ENCODE measurements at places on chromosomes 13 and 19. TPM values are rescaled to one million over a fixed set of nuclear protein-coding genes. Genes with fewer than 3 reads are reported as not detected.
A peak's percentile ranks its signal among the peaks of the same experiment; 100 is the strongest.

The SCEL gene
- not detected for total RNA-seq

DNA sequence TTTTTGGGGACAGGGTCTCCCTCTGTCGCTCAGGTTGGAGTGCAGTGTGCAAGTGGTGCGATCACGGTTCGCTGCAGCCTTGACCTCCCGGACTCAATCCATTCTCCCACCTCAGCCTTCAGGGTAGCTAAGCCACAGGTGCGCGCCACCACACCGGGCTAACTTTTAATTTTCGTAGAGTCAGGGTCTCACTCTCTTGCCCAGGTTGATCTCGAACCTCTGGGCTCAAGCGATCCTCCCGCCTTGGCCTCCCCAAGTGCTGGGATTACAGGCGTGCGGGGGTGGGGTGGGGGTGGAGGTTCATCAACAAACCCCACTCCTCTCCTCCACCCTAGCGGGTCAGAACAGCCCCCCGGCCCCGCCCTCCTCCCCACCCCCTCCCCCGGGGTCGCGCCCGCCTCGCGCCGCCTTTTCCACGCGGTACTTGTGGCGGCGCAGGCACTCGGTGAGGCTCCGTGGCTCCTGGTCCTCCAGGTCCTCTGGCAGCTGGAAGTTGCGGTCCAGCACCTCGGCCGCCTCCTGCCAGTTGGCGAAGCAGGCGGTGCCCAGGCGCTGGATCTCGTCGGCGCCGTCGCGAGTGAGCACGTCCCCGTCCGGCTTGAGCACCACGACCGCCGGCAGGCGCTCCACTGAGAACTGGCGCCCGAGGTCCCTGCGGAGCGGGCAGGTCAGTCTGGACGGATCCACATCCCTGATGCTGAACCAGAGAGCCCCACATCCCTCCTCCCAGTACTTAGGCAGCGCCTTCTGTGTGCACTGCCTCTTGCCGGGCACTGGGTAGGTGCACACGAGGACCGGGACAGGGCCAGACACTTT, 5.2 kb downstream of the NXNL1 start:
- DNase-seq = no peak

GRCh38 chr19:40147693-40148347, 43.4 kb upstream of the MAP3K10 start:
- DNase-seq = peak; percentile 83

- no peak for DNase-seq
Measured at GRCh38 chr19:45448887-45449299, 18.9 kb upstream of the FOSB start.

GRCh38 chr13:102658660-102659059, 36.2 kb downstream of the METTL21C start:
- no peak for DNase-seq

DNA sequence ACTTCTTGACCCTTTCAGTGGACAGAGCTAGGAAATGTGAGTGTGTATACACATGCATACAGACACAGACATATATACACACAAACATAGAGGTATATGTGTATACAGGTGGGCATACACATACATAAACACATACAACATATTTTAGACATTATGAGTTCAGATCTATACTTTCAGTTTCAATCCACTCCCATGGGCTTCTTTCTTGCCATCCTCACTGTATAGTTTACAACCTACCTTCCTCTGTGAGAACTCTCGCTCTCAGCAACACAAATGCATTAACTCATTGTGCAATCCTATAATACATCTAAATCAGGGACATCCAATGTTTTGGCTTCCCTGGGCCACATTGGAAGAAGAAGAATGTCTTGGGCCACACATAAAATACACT, 21.2 kb upstream of the SCEL start:
- no peak for DNase-seq
